ENCODE measurements at places on chromosomes 2 and 18. TPM values are rescaled to one million over a fixed set of nuclear protein-coding genes. Genes with fewer than 3 reads are reported as not detected.

GRCh38 chr18:40019797-40020392 lies 1935.1 kb upstream of the PIK3C3 start:
- DNase-seq, result peak; percentile 27

- no peak for DNase-seq
Observed at GRCh38 chr18:33761363-33761762, 183.3 kb downstream of the ASXL3 start.

DNA sequence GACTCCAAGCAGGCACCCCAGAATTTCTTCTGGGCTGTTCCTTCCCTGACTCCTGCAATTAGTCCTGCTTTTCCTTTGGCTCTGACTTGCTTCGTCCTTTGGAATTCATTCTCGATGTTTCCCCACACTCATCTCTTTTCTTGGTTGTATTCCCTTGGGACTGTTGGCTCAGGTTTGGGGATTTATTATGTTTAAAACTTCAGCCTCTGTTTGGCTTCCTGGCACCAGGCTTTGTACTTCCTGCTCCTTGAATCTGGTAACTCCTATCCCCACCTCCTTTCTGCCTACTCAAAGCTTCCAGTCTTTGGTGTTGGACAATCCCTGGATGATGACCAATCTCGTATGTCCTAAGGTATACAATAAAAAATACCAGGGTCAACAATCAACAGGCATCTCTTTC lies 1.8 kb upstream of the KCNE4 start:
- DNase-seq, result no peak

DNA sequence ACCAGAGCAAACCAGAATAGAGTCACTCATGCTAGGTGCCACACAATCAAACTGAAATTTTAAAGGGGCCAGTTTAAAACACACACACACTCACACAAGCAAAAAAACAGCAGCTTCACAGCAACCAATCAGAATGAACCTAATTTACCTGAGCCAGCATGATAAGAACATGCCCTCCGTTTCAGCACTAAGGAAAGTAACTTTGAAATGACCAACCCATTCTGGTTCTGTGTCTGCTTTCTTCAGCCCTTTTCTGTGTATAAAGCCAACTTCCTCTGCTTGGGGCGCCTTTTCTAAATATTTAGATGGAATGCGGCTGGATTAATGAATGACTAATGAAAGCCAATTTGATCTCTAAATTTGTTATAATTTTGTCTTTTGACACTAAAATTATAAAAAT lies 629.1 kb downstream of the ZEB2 start:
- DNase-seq, result peak; percentile 60

EVX2 gene
- polyA plus RNA-seq, result not detected

GRCh38 chr2:25586726-25587144 lies 86.6 kb downstream of the DTNB start:
- DNase-seq, result peak; percentile 26

DNA sequence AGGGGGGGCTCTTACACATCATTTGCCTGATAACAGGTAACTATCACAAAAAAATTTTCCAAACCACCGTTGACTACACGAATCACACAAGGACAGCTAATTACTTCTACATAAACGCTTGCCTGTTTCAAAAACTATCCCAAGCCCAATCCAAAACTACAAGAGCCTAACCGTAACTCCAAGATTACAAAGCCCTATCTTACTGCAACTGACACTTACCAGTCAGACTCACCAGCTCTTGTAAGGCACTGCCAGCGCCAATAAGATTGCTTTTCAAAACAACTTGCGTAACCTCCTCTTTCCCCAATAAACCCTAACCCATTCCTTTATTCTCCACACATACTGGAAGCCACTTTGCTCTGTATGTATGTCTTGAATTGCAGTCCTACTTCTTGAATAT lies 148.4 kb downstream of the NBAS start:
- no peak for DNase-seq

DNA sequence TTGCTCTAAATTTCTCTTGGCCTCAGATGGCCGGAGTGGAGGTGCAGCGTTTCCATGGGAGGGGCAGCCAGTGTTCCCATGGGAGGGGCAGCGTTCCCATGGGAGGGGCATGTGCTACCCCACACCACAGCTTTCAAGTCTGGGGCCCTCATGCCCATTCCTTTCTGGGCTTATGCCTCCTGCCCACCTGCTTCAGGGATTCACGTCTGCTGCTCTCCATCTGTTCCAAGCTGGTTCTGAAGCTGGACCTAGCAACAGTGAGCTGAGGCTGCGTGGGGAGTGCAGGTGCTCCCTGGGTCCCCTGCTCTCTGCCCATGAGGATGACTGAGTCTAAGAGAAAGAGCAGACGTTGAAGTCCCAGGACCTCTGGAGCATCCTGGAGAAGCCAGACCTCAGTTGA lies 243.1 kb upstream of the PXDN start:
- no peak for DNase-seq

DNA sequence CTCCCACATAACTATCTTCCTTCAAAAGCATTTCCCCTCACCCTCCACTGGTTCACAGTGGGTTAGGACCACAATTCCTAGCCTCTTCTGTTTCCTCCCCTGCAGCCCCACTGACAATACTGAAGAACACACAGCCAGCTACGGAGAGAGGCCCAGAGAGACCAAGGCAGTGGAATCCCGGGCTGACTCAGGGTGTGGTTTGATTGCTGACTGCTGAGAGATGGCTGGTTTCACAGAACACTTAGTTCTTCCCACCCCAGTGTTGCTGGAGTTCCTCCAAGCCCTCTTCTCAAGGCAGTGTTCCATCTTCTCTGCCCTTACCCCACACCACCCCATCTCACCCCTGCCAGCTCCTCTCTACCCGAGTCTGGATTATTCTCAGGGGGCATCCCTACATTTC lies 43.3 kb upstream of the ZFP36L2 start:
- no peak for DNase-seq

DNA sequence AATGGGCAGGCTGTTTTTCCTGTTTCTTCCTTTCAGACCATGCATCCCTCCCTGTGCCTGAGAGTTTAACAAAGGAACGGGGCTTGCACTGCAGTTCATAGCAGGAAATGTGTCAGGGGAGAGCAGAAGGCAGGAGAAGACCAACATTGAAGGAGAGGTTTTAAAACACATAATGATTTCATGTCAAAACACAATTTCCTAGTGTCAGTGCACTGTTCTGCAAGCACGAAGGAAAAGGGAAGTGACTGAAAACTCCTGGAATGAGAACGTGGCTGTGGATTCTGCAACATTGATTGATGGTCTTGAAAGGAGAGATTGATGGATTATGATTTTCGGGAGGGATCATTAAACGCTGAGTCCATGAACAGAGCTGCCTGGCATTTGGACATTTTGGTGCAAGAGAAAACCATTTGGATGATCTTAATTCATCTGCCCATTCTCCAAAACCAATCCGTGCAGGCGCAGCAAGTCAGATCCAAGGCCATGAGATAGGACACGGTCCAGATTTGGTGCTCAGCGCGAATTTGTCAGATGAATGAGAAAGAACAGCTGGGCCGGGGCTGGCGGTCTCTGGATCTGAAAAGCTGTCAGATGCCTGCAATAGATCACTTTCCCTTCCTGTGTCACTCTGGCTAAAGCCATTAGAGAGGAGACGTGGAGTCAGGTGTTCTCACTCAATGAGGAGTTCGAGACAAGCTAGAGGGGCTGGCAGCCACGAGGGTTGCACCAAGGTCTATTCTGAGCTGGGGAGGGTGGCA lies 38.4 kb downstream of the C1QL2 start:
- no peak for DNase-seq

- DNase-seq, result peak; percentile 51
Observed at GRCh38 chr2:219178377-219179175, 501 bp downstream of the RETREG2 start.

- no peak for DNase-seq
Observed at GRCh38 chr2:148770047-148770446, 105.0 kb upstream of the KIF5C start.

DNA sequence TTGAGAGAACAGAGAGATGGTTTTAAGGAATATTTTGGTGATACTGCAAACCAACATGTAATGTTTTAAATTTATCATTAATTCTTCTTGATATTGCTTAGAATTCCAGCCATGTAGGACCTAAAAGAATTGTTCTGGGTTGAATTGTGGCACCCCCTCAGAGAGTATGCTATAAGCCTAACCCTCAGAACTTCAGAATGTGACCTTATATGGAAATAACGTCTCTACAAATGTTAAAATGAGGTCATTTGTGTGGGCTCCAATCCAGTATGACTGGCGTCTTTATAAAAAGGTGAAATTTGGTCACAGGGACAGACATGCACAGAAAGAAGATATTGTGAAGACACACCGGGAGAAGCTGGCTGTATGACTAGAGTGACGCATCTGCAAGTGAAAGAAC lies 193.6 kb downstream of the NRXN1 start:
- no peak for DNase-seq

GRCh38 chr2:128645631-128646030 lies 327.0 kb upstream of the HS6ST1 start:
- DNase-seq, result peak; percentile 11

SNED1 gene
- polyA plus RNA-seq, result 1.5 TPM

MDH1B gene
- 1.8 TPM for polyA plus RNA-seq

DNA sequence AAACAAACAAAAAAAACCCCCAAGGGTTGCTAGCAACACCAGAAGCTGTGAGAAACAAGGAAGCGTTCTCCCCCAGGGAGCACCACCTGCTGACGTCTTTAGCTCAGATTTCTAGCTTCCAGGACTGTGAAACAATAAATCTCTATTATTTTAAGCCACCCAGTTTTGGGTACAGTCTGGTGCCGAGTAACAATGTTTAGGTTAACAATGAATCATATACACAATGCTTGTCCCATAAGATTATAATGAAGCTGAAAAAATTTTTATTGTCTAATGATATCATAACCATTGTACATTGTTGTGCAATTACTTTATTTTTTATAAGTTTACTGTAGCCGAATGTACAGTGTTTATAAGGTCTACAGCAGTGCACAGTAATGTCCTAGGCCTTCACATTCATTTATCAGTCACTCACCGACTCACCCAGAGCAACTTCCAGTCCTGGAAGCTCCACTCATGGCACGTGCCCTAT lies 72.1 kb upstream of the CAB39 start:
- DNase-seq, result no peak

GRCh38 chr2:29249666-29250253 lies 134.5 kb downstream of the CLIP4 start:
- no peak for DNase-seq

CERKL gene
- polyA plus RNA-seq, result 0.35 TPM

SDC1 gene
- 16.6 TPM for polyA plus RNA-seq

GRCh38 chr2:216733046-216733445 lies 37.7 kb upstream of the IGFBP5 start:
- no peak for DNase-seq

DNA sequence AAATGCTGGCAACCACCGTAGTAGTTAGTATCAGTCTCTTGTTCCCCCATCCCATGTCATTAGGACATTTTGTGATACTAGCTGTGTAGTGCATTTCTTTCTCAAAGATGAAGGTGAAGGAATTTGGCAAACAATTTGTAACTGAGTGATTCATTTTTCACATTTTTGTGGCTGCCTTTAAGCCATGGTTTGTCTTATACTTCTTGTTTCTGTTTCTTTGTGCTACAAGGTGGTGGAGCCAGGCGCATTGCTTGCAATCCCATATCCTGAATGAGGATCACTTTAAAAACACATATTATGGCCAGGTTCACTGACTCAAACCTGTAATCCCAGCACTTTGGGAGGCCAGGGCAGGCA lies 40.6 kb downstream of the GPD2 start:
- no peak for DNase-seq

DNA sequence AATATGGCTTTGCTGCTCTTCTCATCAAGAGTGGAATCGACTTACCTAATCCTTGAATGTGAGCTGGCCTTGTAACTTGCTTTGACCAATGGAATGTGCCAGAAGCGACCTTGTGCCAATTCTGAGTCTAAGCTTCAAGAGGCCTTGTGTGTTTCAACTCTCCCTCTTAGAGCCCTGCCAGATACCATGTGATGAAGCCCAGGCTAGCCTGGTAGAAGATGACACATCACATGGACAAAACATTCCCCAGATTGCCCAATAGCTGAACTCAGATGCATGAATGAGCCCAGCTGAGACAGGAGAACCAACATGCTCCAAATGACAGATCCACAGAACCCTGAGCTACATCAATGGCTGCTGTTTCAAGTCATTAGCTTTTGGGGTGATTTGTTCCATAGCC lies 4.2 kb upstream of the KLHL14 start:
- no peak for DNase-seq

DNA sequence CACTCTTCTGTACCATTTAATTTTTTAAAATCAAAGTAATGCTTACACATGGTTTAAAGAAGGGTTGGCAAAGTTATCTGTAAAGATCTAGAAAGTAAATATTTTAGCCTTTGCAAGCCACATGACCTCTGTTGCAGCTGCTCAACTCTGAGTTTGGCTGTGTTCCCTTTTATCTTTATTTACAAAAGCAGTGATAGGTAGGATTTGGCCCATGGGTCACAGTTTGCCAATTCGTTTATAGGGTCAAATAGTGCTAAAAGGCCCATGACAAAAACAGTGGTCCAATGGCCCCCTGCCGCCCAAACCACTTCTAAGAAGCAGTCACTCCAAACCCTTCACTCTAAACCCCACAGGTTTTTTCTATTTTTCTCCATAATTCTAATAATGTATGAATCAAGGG lies 124.8 kb downstream of the PARD3B start:
- DNase-seq, result no peak

- DNase-seq, result no peak
Observed at GRCh38 chr2:182941121-182941722, 74.8 kb upstream of the FRZB start.

DNA sequence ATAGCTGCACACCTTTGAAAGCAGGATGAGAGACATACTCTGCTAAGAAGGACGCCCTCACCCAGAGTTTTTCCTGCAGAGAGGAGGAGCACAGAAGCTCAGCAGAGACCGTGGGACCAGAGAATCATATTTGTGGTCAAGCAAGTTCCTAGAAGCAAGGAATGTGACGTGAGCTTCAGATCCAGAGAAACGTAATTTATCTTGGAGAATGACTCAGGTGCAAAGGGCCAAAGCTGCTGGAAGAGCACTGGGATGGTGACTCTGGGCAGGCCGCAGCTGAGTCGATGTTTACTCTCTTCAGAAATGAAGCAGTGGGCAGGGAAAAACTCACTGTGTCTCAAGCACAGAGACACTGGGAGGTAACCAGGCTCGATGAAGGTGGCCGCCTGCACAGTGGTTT lies 50.1 kb upstream of the IGFBP2 start:
- no peak for DNase-seq

DNA sequence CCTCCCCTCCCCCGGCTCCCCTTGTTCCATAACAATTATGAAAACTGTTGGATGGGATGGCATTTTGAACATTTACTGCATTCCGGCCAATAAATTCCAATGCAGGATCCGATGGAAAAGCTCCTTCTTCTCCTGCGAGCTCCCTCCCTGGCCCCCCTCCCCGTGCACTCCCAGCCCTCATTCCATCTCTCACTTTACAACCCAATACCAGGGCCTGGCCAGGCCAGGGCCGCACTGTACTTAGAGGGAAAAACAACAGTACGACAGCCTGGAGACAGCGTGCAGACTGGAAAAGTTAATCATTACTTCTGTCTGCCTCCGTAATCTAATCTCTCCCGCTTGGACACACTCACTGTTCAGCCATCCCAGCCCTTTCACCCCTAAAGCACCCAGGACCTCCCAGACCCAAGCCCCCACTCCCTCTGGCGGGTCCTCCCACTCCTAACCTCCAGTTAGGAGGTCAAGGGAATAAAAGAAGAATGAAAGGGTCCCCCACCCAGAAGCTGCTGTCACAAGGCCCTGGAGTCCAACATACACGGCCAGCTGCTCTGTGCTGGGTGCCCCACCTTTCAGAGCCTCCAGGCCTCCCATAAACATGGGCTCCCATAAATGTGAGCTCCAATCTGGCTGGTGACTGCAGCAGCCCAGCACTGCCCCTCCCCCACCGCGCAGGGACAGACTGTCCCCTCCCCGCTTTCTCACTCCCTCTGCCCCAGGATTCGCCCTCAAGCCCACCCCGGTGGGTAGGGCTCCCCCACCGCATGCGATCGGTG lies 20.6 kb downstream of the SMAD7 start:
- peak; percentile 62 for DNase-seq
